ENCODE measurements at places on chromosomes 2 and 18.

- no peak for DNase-seq
These were observed 11.3 kb upstream of the STK25 start for GRCh38 chr2:241519669-241520068.

DNA sequence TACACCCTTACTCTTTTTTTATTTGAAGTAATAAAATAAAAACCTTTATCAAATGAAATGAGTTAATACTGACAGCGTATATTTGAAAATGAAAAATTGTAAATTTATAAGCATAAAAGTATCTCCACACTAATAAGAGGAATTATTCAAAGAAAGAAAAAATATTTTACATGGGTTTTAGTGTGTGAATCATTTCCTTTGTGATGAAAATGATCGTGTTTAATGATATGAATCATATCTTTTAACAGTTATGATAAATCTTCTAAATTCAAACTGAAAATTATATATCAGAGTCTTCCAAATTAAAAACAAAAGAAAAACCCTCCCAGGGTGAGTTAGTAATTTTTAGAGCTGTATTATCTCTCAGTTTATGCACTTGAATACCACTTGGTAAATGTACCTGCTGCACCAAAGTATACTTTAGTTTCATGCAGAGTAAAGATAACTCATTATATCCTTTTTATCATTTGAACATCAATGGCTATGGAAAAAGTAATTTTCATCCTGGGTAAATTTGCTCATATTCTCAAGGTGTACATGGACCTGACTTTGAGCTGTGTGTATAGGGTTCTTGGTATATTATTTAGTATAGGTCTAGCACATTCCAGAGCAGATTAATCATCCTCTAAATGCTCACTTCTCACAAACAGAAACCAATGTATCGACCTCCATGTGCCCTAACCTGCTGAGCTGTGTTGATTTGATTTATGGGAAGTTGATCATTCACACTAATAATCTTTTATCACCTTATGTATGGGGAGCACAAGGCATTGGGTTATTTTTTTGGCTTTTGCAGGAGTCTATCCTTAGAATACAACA is 98.7 kb upstream of the VWC2L start:
- DNase-seq, result no peak

DNA sequence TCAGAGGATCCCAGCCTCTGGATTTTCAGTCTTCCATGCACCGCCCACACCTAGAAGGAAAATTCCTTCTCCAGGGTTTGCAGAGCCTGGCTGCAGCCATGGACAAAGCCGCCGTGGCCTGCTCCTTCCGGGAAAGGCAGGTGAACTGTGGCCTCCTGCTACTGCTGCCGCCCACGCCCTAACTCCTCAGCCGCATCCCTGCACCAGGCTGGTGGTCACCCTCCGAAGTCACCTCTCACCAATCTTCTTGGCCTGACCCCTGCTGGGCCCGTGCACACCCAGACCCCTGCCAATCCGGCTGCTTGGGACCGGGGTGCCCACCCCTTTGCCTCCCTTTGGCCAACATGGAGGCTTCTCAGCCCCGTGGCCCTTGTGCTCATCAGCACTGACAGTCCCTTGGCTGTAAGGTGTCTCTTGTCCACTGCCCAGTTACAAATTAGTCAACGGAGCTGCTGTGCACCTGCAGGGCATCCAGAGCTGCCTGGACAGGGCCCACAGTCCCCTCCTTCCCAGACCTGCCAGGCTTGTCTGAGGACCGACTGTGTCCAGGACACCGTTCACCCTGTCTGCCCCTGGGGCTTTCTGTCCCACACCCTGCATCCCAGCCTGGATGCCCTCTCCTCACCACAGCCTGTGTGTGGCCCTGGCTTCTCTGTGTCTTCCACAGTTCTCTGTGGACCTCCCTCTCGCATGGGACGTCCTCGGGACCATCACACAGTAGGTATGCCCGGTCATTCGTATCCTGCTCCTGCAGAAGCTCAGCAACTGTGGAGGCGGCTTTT is 130.1 kb upstream of the TPO start:
- no peak for DNase-seq

DNA sequence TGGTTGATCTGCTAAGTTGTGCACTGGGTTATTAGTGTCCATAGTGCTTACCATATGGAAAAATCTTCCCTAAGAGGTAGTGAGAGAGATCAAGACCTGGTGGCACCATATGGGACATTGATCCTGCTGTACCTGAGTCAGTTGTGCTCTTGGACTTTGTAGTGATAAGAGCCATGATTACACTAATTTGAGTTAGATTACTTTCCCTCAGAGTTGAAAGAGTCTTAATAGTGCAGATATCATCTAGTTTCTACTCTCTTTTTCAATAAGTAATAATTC is 114.2 kb downstream of the KCNE4 start:
- DNase-seq, result no peak

- no peak for DNase-seq
These were observed 88.2 kb downstream of the DTNB start for GRCh38 chr2:25585189-25585588.

GRCh38 chr18:39489431-39489830 is 1923.8 kb upstream of the CELF4 start:
- no peak for DNase-seq

DNA sequence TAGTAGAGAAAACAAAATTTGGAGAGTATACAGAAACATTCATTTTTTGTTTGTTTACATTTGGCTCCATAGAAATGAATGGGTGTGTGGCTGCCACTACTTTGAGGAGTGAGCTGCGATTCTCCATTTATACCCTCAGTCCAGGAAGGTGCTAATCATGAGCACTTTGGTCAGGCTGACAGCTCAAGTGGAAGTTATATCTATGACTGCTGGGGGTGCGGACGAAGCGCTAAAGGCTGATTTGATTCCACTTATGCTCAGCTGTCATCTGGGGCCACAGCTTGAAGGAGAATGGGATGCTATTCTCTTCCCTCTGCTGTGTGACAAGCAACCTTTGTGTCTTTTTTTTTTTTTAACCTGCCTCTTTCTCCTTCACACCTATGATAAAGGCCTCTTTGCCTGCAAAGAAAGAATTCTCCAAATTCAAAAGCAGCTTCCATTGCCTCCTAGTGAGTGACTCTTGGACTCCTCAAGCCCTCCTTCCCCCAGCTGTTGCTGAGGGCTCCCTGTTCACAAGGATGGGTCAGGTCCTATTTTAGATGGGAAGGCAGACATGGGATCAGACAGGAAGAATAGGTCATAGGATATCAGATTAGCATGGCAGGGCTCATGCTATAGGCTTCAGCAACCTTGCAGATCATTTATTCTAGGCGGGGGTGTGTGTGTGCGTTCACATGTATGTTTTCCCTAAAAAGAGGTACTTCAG is 201.6 kb downstream of the SETBP1 start:
- no peak for DNase-seq

DNA sequence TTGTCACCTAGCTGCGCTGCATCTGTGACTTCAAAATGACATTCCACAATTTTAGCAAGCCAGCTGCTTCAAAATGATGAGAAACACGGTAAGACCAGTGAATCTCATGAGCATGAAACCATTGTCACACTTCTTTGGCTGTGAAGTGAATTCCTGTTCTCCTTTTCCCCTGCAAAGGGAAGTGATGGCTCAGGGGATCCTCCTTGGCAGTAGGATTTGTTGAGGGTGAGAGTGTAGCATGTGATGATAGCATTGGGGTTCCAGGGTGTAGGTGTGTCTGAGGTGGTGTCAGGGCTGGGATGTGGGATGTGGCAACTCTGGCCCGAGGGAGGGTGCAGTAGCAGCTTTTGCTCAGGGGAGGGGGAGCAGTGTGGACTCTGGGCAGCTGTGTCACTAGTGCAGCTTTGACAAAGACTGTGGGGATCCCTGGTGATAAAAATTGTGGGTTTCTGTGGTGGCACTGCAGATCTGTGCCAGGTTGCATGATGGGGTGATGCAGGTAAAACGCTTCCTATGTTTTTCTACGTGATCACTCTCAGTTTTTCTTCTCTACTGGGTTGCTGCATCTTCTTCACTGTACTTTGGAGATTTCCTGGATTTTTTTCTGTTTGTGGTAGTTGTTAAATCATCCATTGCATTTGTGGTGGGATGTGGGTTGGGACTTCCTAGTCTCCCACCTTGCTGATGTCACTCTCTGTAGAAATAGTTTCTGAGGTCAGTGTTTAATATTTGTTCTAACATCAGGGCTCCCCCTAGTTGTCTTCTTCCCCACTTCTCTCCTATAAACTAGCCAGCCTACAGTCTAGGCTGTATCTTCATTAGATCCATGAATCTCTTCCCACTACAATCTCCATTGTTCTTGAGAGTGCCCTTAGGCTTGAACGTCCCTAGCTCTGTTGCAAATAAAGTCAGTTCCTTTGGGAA is 107.0 kb downstream of the ACTR3 start:
- DNase-seq, result no peak

DNA sequence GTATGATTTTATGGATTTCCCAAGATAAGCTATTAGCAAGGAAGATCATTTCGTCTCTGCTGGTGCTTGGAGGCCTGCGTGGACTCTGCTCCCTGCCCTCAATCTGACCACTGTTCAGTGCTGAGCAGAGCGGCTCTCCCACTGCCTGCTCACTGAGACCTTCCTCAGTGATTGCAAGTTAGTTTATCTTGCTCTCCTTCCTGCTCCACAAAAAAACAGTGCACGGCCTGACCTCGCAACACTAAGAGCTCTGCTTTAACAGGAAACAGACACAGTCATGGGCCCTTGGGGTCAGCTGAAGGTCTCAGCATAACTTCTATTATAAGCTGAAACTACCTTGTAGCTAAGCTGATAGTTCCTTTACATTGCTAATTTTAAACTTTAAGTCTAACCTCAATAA is 53.1 kb downstream of the PRELID3A start:
- no peak for DNase-seq

DNA sequence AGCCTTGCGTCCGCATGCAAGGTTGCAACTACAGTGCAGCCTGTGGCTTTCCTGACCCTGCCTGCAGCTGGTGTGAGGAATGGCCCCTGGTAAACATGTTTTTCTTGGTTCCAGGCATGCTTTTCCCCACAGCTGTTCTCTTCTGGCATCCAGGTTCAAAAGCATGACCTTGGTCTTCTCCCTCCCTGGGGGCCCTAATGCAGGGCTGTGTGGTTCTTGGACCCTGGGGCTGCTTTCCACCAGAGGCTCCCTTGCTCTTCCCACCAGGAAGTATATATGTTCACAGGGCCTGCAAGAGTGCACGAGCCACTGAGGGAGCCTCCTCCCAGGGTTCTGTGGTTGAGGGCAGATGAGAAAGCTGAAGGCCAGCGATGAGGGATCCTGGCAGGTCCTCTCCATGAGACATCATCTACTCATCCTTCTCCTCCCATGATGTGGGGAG is 125.9 kb downstream of the BCL2L11 start:
- DNase-seq, result no peak

DNA sequence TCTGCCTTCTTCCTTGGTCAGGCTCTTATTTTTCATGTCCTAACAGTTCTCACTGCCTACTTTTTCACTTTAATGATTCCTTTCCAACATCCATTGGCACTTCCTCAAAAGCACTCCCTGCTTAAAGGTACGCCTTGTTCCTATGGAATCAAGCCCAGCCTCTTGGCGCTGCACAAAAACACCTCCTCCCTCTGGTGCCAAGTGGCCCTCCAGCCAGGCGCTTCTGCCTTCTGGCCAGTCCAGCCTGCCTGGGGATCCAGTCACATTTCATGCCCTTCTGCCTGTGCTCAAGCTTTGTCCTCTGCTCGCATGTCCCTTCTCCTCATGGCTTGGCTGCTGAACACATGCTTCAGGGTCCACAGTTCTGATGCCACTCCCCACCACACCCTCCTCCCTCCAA is 6.3 kb downstream of the TPRKB start:
- no peak for DNase-seq

- DNase-seq, result no peak
These were observed 2.2 kb upstream of the SSB start for GRCh38 chr2:169796441-169796840.

DNA sequence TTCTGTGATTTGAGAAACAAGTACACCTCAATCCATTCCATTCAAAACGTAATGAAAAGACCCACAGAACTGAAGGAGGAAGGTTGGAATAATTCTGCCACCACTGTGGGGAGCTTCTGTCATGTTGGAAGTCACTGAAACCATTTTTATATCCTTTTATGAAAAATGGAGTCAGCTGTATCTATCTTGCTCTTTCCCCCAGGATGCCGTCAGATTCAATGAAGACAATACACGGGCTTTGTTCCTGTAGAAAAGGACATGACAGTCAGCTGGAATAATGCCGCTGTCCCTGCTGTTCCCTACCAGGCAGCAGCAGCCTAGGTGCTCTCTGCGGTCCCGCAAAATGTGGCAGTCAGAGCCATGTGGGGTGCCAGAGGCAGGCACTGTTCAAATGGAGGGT is 52.5 kb upstream of the APCDD1 start:
- no peak for DNase-seq

- DNase-seq, result no peak
These were observed 21.1 kb downstream of the PPP1R1C start for GRCh38 chr2:182006595-182007341.

DNA sequence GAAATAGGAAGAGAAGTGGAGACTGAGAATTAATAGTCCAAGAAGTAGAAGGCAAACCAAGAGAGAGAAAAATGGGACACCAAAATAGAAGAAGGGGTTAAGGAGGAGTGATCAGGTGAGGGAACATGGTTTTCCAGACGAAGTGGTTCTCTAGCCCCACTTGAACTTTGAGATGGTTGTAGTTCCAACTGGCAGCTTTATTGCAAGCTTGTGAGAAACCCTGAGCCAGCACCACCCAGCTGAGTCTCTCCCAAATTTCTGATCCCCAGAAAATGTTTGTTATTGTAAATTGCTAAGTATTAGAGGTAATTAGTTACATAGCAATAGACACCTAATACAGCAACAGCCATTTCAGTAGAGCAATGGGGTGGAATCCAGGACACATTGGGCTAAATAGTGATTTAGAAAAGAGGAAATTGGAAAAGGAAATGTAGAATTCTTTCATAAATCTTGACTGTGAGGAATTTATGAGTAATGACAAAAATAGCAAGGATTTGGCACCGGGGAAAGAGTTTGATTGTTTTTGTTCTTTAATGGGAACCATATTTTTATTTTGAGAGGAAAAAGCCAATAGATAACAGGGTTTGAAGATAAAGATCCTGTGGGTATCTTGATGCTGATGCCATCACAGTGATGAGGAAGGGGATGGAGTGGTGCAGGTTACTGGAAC is 62.1 kb upstream of the XDH start:
- DNase-seq, result no peak

DNA sequence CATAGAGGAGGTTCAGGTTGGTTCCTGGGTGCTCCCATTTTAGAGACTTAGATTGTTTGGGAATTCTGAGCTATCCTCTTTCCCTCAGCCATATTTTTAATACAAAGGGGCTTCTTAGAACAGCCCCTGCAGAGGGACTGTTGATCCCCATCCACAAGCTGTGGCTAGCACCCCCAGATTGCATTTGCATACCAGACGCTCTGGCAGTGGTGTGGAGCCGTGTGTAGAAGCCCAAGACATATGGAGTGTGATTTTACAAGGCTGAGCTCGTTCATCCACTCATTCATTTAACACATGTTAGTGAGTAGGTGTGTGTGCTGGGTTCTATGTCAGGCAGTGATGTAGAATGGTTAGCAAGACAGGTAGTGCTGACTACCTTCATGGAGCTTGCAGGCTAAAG is 166.7 kb upstream of the BOD1L2 start:
- DNase-seq, result no peak

- DNase-seq, result peak; percentile 32
These were observed 5.3 kb upstream of the NEU4 start for GRCh38 chr2:241803387-241804325.

All from activated CD8-positive, alpha-beta memory T cell treated with anti-CD3 and anti-CD28 coated beads for 48 hours (primary cell).